Germinal center (tissue), 1 donor: ENCODE measurements at places on chromosomes 5 and 9.

DNA sequence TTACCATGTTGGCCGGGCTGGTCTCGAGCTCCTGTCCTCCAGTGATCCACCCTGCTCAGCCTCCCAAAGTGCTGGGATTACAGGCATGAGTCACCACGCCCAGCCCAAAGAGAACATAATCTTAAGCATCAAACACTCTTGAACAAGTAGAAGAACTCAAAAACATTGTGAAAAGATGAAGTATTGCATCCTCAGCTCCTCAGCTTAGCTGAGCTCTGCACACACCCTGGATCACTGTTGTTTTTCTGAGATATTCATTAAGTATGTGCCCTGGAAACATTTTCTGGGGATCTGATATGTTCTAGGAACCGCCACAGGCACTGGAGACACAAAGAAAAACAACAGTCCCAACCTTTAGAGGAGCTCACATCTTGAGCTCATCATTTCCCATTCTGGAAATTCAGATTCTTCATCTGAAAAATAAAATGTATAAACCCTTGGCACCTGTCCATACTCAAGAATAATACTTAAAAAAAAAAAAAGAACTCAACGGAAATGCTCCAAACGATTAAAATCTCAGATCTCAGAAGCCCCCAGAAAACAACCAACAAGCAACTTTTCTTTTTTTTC, 62.2 kb upstream of the ZNF462 start:
- DNase-seq = no peak

DNA sequence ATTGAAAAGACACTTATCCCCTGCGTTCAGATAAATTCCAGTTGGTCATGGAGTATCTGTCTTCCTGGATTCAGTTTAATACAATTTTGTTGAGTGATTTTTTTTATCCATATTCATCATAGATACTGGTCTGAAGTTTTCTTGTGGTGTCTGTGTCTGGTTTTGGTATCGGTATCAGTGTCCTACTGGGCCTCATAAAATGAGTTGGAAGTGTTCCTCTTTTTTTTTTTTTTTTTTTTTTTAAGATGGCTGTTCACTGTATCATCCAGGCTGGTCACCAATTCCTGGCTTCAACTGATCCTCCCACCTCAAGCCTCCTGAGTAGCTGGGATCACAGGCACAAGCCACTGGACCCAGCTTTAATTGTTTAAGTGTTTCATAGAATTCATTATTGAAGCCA, 2.9 kb upstream of the CAMSAP1 start:
- no peak for DNase-seq

- DNase-seq = no peak
Observed at GRCh38 chr9:133956520-133957076, 35.5 kb downstream of the VAV2 start.

- no peak for DNase-seq
Observed at GRCh38 chr9:119322184-119322583, 47.1 kb downstream of the BRINP1 start.

- peak; percentile 83 for DNase-seq
Observed at GRCh38 chr9:34701769-34702736, 7.9 kb downstream of the CCL21 start.

DNA sequence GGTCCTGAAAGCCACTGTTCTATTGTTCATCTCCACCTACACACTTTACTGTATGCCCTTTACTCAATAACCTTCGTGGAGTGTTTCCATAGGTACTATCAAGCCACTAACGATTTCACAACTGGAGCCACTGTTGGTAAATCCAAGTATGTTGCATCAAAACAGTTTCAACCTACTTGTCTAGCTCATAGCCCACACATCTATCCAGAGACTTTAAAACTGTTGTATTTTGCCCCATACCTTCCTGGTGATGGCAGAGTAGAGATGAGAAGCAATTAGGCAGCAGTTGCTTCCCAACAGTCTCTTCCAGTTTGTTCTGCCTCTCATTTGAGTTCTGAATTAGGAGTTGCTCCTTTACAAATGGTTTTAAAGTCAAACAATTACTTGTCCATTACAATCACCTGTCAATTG, 607 bp downstream of the FAXDC2 start:
- no peak for DNase-seq

DNA sequence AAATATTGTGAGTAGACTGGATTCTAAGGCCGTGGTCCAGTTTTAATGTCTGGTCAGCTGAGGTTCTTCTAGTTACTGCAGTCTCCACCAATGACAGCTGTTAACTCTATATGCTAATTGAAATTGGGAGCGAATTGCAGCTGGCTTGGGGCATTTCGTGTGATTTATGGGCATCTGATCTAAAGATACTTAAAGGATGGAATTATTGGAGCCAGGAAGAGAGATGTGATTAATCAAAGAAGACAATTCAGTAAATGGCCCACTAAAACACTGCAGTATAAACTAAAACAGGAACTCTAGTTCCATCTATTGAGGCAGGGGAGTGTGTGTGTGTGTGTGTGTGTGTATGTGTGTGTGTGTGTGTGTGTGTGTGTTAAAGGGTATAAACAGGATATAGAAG, 157.5 kb upstream of the IQGAP2 start:
- DNase-seq = no peak

- no peak for DNase-seq
Observed at GRCh38 chr5:52805615-52806014, 17.9 kb downstream of the ITGA1 start.

GRCh38 chr5:1028481-1029281, 20.1 kb downstream of the NKD2 start:
- no peak for DNase-seq

DNA sequence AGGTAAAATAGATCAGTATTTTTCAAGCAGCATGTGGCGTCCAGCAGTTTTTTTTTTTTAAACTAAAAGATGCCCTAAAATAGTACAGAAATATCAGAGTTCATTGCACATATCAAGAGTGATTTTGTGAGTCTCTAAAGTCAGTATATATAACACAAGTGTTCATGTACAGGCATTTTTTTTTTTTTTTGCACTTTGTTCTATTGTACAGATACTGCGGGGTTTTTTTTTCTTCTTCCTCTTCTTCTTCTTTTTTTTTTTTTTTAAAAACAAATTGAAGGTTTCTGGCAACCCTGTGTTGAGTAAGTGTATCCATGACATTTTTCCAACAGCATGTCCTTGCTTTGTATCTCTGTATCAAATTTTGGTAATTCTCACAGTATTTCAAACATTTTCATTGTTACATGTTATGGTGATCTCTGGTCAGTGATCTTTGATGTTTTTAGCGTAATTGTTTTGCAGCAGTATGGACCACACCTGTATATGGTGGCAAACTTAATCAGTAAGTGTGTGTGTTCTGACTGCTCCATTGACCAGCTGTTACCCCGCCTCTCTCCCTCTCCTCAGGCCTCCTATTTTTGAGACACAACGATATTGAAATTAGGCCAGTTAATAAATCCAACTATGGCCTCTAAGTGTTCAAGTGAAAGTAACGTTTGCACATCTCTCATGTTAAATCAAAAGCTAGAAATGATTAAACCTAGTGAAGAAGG, 76.8 kb downstream of the TRIO start:
- no peak for DNase-seq

- no peak for DNase-seq
Observed at GRCh38 chr9:132699956-132700355, 29.7 kb downstream of the GTF3C4 start.

DNA sequence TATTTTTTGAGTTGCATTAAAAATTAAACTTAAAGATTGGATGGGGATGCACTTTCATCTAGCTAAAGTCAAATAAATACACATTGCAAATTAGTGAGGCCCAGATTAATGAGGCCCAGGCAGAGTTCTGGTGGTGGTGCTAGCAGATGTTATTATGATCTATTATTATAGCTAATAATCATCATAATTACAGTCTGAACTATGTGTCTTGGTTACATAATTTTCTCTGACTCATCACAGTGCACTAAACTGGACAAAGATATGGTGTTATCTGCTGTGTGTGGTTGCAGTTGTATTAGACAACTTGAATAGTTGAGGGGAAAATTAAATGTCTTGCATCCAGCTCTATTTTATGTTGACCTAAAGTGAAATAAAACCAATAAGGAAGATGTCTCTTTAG, 568.8 kb downstream of the TLR4 start:
- no peak for DNase-seq

- no peak for DNase-seq
Observed at GRCh38 chr5:122413722-122414121, 101.7 kb downstream of the SNCAIP start.

DNA sequence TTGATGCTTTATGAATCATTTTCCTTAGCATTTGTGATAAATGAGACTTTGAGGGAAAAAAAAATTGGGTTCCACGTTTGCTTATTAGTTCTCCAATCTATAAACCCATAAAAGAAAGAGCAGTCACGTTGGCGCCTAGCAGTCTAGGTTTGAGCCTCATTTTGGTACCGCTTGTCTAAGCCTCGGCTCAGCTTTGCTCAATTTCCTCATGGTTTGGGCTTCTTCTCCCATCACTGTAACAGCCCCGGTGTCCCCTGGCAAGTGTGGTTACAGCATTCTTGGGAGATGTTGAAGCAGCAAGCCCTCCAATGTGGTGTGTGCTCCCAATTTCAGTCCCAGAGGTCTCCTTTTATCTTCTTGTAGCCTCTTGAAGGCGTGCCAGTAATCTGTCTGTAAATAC, 578.4 kb downstream of the CDK5RAP2 start:
- no peak for DNase-seq

DNA sequence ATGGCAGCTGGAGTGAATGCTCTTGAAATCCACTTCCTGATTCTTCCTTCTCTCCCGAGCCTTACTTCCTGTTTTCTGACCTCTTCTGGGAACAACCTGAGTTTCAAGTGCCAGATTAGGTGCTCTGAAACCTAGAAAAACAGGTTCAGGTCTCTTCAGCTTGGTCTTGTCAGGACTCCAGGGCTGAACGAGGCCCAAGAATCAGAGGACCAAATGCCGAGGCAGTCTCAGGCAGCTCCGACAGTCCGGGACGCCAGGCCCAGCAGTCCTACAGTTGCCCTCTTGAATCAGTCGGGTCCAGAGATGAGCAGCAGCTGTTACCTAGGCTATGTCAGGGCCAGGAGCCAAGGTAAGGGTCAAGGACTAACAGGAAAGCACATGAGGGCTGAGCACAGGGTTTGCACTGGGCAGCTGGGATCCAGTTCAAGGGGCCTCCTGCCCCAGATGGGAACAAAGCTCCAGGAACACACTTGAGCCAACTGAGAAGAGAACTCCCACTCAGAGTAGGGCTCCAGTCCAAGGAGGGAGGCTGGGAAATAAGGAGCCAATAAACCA, 38.3 kb upstream of the ADRA1B start:
- no peak for DNase-seq

DNA sequence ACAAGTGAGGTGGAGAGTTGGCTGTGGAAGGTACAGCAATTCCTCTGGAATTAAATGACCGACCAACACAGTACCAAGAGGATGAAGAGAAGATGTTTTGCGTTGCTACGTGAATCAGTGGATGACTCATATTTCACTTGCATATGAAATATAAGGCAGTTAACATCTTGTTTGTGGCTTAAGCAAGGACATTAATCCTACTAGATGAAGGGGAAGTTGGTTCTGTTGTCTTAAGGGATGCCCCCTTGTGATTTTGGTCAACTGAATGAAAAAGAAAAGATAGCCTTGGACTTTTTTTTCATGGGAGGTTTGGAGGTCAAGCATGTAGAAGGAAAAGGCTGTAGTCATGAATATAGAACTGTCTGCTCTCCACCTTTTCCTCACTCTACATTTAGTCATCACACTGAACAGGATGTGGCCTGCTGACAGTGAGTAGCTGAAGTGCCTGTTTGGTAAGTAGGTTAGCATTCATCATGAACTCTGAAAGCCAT, 33.9 kb downstream of the VLDLR start:
- DNase-seq = no peak

GRCh38 chr9:114056527-114056926, 21.6 kb downstream of the AMBP start:
- no peak for DNase-seq

DNA sequence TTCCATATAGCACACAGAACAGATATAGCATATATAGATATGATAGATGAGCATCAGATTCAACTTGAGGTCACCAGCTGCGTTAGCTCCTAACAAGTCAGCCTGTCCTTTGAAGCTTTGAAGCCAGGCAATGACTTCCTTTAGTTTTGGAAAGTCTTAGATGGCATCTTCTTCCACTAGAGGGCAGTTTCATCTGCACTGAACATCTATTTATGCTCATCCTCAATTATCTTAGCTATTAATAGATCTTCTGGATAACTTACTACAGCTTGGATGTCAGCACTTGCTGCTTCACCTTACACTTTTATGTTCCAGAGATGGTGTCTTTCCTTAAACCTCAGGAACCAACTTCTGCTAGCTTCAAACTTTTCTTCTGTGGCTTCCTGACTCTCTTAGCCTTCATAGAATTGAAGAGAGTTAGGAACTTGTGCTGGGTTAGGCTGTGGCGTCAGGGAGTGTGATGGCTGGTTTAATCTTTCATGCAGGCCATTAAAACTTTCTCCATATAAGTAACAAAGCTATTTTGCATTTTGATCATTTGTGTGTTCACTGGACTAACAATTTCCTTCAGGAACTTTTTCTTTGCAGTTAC, 1401.4 kb downstream of the EFNA5 start:
- DNase-seq = no peak

GRCh38 chr5:52523701-52524100, 264.0 kb upstream of the ITGA1 start:
- no peak for DNase-seq

GRCh38 chr5:11905206-11905605, 960 bp upstream of the CTNND2 start:
- no peak for DNase-seq

- no peak for DNase-seq
Observed at GRCh38 chr5:14676320-14676719, 11.8 kb downstream of the OTULIN start.

DNA sequence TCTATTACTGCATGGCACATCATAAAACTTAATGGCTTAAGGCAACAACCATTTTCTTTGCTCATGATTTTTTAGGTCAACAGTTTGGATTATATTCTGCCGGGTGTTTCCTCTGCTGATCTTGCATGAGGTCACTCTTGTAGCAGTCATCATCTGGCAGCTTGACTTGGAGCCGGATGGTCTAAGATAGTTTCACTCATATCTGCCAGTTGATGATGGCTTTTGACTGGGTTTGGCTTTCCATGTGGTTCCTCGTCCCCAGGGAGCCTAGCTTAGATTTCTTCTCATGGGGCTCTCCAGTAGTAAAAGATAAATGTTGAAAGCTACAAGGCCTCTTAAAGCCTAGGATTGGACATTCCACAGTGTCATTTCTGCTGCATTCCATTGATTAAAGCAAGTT, 27.4 kb downstream of the LNPEP start:
- no peak for DNase-seq

DNA sequence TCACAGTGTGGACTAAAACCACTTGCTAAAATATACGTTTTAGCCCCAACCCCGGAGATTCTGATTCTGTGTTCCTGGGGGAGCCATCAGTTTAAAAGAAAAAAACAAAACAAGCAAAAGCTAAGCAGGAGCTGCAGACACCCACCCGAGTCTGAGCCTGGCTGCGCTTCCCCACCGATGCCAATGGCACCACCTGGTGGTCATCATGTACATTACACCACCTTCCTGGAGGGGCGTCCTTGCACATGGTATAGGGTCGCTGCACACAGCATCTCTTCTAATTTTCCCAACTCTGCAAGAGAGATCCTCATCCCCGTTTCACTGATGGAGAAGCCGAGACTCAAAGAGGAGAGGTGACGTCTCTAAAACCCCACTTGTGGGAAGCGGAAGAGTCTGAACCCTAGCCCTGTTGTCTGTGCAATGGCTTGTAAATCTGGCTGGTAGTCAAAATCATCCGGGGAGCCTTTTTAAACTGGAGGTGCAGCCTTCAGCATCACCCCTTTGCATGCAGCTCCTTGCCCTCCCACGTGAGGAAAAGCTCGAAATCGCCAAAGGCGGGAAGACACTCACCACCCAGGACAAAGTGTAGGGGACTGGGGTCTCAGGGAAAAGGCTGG, 23.1 kb upstream of the CNOT6 start:
- DNase-seq = peak; percentile 77
